ENCODE measurements at places on chromosomes 7 and 10.
A peak's percentile ranks its signal among the peaks of the same experiment; 100 is the strongest.

DNA sequence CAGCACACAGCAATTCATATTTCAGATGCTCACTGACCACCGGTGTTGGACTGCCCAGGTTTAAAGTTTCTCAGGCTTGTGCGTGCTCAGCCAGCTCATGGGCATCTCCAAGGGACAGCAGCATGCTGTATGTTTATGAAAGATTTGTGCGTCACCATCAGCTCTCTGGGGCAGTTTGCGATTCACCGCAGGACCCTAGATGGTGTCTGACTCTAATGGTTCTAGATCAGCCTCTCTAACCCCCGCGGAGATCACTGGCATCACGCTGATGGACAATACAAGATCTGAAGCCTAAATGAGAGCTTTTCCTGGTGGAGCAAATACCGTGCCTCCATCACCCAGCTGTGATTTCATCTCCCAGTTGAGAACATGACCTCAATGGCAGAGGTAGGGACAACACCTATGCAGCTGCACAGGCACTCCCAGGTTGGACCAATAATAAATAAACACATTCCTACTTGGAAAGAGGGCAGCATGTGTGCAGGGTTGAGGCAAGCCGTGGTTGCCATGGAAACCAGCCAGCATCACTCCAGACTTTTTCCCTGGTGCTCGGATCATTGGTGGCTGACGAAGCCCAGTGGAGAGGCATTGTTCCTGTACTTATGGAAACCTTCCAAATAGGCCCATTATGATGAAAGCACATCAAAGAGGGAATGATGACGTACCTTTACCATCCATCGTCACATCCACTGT lies 253.6 kb downstream of the KCNMA1 start:
- no peak for DNase-seq

DNA sequence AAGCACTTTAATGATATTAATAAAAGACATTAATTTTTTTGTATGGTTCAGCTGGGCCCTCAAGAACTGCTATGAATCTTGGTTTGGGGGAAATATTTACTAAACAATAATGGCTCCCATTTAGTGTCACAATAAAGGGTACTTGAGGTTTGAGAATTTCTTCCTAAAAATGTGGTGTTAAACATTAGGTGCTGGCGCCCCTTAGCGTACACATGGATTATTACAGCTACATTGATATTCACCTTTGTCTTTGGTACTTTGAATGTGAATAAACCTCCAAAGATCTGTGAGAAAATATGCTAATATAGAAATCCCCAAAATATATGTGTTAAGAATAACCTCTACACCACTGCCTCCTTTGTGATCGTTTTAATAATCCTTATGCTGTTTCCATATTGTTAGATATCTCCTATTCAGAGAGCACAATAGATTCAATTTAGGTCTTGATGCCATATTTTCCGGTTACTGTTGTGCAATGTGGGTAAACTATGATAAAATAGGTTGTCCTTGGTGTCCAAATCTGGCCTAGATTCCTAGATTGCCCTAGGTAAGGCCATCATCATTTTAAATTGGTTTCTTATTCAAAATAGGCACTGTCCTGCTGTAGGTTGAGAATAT lies 161.8 kb upstream of the CACNA2D1 start:
- peak; percentile 66 for DNase-seq

- DNase-seq = no peak
Measured at GRCh38 chr10:80938903-80939302, 401.2 kb downstream of the SH2D4B start.

DNA sequence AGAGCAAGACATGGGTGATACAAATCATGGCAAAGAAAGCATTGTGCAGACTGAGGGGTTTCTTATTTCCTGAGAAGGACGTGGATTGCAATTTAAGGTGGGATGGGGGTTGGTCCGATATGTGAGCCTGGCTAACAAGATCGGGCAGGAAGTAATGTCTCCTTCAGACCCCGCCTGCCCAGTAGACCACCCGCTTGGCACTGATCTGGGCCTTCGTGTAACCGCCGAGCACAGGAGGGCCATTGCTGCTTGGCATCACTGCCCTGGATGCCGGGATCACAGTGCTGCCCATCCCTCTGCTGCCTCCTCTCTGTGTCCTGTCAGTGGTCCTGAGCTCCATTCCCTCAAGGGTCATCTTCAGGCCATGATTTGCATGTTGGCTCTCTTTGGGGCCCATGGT lies 214.6 kb upstream of the ZNF32 start:
- DNase-seq = no peak

DNA sequence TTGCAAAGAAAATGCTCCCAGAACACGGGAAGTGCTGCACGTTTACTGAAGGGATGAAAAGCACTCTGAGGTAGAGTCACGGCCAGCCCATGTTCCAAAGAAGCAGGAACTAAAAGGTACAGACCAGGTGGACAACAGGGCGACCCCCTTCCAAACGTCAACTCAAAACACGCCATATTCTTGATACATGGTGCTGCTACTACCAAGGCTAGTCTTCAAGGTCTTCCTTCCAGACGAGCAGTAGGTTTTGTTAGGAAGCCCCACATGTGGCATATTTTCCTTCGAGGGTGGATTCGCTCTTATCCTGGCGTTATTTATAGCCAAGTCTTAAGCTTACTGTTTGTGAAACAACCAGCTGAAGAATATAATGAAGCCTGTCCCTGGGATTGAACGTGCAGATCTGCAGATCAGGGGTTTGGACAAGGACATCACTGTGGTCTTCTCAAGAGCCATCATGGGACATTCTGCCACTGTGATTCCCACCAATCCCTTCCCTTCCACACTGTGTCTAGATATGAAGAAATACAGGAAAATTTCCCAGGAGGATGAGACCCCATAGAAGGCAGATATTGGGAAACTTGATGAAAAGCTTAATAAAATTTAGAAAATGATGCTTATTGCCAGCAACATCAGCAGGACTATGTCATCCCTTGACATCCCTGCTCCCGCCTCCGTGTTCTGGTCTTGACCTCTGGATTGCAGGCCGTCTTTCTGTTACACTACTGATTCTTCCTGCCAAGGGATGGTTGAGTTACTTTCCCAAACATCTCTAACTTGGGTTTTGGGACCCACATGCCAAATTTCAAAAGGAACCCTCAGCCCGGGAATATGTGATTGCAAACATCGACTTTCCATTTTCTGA lies 734.4 kb downstream of the PARD3 start:
- no peak for DNase-seq

- no peak for DNase-seq
Measured at GRCh38 chr7:119969763-119970162, 303.2 kb upstream of the KCND2 start.

DNA sequence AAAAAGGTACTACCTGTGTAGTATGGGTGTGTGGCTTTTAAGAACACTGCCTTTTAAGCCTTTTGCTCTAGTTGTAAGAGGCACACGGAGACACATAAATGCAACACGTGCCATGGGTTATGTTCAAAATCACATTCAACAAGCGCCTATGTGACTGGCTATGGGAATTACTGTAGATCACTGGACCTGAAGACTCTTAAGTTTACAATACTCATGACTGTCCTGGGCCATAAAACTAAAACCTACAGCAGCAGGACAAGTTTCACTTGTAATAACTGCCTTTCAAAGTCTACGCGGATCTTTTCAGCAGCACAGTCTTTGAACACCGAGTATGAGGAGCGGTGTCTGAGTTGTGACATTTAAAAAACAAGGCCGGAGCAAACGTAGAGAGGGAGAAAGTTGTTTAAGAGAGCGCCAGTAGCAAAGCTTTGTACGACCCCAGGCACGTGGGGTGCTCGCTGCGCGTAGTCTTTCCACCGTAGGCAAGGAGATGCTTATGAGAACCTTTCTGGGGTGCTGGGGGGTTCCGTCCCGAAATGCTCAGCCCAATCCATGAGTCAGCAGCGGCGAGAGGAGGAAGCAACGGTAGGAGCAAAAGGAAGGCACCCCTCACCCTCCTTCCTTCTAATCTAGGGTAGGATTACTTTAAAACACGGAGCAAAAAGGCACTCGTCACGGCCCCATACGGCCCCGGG lies 662 bp downstream of the DNAJC2 start:
- peak; percentile 72 for DNase-seq

DNA sequence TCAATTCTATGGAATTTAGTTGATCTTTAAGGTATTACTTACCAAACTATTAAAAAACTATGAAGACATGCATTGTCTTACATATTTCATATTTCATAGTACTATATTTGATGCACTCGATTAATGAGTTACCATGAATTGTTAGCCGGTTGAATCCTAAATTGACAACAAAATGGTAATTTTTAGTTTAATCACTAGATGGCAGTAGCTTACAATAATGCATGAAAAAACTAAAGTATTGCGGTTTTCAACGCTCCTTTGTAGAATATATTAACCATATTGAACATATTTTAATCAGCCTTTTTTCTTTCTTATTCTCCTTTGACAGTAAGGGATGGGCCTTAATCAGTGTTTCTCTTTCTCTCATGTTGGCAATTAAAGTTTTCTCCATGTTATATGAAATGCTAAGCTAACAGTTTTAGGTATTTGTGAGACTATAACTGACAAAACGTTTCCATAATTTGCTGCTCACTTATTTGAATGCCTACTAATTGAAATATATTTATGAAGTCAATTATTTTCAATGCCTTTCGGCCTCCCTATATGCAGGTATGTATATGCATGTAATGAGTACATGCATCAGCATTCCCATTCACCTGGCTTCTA lies 48.5 kb upstream of the ARL4A start:
- DNase-seq = peak; percentile 60

- DNase-seq = no peak
Measured at GRCh38 chr7:151454932-151455530, 15.1 kb upstream of the CRYGN start.

All from GM23248 (cell line).